COR-L47 (cell line): ENCODE measurements at places on chromosomes 3 and 15.

GRCh38 chr15:77296773-77297337 is 123.0 kb downstream of the PEAK1 start:
- DNase-seq = no peak

DNA sequence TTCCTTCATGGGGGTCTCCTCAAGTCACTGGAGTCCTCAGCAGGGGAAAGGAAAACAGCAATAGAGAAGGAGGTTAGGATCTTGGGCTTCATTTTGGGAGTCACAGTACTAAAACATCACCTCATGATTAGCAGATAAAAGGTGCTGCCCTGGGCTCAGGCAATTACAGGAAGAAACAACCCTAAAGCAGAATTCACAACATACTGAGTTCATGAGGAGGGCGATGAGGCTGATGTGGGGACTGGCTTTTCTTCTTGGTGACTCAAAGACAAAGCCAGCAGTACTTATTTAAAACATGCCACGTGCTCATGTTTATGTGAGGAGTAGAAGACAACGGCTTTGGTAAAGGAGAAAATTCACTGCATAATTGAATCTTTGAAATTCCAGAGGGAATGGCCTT is 822.3 kb upstream of the CFAP20DC start:
- no peak for DNase-seq

- no peak for DNase-seq
Observed at GRCh38 chr3:119428538-119428937, 34.9 kb downstream of the TMEM39A start.

DNA sequence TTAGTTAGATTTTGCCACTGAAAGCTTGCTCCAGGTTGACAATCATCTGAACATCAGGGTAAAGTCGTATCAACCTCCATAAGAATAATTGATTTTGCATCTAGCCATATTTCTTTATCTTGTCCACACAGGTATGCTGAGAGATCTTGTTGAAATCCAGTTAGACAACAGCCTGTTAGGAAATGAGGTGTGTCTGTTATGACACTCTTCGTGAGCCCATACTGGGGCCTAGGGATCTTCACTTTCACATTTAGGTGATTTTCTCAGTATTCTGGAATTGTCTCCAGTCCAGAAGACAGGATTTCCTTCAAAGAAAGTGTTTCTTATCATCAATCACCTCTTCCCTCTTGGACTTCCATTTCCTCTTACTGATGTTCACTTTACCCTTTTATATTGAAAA is 18.1 kb downstream of the DNAJB11 start:
- no peak for DNase-seq
